Left kidney (tissue), 8 donors: ENCODE measurements at places on chromosomes 6 and 20.

GRCh38 chr20:49762940-49763766, 49.5 kb upstream of the B4GALT5 start:
- no peak for DNase-seq

- peak; percentile 33 for DNase-seq
Observed at GRCh38 chr6:148244217-148244935, 98.3 kb upstream of the SASH1 start.

DNA sequence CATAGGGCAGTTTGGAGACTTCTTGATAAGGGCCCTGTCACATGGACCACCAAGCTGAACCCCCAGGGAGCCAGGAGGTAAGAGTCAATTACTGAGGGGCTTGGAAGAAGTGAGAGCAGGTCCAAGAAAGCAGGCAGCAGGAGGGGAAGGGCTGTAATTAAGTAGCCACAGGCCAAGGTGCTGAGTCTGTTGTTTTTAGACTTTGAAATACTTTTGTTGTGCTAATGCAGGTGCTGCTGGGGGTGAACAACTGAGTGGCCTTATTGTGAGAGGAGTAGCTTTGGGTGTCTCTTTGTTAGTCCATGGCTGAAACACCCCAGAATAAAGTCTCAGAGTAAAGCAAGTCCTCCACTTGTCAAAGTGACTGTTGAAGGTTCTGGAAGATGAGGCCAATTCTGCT, 267.0 kb upstream of the SUPT3H start:
- DNase-seq: no peak

- no peak for DNase-seq
Observed at GRCh38 chr6:150119173-150119572, 23.7 kb upstream of the PPP1R14C start.

DNA sequence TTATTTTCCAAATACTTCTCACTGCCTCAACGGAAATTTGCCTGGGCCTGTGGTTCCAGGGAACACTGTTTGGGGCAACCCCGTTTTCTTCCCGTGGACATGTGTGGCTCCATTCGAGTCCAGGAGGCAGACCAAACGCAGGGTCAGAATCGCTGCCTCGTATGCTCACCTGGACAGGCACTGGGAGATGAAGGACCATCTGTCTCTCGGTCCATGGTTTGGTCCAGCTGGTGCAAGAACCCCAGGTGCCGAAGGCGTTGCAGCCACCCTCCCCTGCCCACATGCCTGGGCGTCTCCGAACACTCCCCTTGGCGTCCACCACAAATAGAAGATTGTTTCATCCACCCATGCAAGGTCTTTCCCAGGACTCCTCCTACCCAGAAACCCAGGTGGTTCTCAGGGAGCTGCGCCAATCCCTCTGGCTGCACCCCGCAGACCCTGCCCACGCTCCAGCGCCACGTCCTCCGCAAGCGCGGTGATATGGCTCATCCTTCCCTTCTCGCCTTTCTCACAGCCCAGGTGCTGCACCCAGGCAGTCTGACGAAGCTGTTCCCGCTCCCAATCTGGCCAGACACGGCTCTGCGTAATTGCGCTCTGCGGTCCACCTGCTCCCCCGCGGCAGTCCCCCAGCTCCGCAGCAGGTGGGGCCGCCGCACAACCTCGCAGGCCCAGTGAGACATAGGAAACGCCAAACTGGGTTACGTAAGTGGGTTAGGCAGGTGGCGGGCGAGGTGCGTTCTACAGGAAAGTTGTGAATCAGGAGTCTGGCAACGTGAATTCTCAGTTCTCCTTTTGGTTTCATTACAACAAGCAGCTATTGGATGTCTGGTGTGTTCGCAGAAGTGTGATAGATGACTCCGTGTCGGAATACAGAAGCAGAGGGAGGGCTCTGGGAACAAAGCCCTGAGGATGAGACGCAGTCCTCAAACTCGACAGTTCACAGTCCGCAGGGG, 146.2 kb upstream of the ECI2 start:
- DNase-seq: peak; percentile 63

DNA sequence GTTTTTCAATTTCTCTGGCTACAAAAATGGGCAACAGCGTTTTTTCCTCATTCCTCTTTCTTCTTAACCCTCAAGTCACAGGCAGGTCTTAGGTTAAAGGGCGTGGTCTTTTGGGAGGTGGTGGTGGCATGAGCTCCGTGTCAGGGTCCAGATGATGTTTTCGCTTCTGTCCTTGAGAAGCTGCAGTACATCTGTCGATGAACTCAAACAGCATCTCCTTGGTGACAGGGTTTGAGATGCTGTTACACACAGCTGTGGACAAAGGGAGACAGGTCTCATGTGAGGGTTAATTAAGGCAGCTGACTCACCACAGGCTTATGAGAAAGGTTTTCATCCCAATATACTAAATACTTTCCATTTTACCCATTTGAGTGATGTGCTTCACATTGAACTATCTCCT, 350.8 kb downstream of the RNGTT start:
- DNase-seq: no peak

DNA sequence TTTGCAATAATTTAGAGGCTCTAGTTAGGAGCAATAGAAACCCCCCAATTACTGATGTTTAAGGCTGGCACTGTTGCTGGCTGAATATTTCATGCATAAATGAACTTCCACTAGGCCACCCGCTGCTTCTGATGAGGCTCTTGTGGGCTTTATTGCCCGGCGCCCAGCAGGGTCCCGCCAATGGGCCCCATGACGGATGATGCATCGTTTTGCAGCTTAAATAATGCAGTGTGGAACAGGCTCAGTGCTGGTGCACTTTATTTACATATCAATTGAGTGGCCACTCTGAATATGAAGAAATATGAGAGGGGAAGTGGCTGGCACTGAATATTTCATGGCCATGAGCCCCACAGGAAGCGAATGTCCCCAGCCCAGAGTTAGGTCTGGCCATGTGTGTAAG, 155.3 kb upstream of the MAFB start:
- DNase-seq: no peak

DNA sequence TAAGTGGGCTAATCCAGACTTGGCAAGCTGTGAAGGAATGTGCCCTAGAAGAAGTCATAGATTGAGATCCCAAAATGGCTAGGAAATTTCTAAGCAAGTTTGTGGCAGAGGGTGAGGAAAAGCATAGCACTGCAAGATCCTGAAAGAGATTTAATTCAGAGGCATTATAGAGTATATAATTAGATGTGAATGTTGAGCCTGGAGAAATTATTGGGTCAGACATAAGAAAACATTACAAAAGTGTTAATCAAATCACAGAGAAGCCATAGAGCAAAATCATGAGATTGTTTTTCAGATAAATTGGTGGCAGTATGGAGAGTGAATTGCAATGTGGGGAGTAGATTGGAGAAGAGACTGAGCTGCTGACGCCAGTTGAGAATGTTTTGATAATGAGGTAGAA, 90.0 kb downstream of the CD2AP start:
- DNase-seq: no peak

DNA sequence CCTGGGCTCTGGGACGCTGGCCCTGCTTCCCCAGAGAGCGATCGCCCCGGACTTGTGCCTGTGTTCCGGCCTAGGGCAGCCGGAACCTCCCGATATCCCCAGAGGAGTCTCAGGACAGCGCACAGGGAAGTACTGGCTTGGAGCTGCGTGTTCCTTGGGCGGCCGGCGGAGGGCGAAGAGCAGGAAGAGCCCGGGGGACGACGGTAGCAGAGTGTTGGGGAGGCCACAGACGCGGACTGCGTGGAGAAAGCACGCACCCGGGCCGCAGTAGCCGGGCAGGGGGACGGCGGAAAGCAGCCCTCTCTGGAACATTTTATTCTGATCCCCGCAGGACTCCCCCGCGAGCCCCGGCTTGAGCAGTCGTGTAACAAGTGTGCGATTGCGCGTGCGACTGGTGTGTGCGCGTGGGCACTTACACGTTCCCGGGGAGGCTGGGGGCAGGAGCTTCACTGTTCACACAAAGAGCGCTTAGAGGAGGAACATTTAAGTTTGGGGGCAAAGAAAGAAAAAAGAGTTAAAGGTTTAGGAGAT, 36.1 kb downstream of the NCR2 start:
- DNase-seq: peak; percentile 57

DNA sequence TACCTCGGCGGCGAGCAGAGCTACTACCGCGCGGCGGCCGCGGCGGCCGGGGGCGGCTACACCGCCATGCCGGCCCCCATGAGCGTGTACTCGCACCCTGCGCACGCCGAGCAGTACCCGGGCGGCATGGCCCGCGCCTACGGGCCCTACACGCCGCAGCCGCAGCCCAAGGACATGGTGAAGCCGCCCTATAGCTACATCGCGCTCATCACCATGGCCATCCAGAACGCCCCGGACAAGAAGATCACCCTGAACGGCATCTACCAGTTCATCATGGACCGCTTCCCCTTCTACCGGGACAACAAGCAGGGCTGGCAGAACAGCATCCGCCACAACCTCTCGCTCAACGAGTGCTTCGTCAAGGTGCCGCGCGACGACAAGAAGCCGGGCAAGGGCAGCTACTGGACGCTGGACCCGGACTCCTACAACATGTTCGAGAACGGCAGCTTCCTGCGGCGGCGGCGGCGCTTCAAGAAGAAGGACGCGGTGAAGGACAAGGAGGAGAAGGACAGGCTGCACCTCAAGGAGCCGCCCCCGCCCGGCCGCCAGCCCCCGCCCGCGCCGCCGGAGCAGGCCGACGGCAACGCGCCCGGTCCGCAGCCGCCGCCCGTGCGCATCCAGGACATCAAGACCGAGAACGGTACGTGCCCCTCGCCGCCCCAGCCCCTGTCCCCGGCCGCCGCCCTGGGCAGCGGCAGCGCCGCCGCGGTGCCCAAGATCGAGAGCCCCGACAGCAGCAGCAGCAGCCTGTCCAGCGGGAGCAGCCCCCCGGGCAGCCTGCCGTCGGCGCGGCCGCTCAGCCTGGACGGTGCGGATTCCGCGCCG, 994 bp downstream of the FOXC1 start:
- DNase-seq: no peak

GRCh38 chr6:124389127-124389526, 573.1 kb upstream of the RNF217 start:
- DNase-seq: no peak

DNA sequence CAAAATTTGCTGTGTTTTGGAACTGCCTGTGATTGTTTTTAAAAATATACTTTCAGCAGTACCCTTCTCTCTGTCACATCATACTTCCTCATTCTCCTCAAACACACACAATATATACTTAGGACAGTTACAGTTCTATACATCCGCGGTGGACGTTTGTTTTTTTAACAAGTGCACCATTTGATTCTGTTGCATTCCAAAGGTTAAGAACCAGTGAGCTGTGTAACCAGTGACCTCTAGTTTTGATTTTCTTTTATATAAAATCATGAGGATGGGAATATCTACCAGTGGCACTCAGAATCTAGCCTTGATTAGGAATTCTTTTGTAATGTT, 152.8 kb downstream of the CARMIL1 start:
- DNase-seq: no peak

GRCh38 chr20:47680804-47681529, 104.3 kb downstream of the SULF2 start:
- DNase-seq: no peak

DNA sequence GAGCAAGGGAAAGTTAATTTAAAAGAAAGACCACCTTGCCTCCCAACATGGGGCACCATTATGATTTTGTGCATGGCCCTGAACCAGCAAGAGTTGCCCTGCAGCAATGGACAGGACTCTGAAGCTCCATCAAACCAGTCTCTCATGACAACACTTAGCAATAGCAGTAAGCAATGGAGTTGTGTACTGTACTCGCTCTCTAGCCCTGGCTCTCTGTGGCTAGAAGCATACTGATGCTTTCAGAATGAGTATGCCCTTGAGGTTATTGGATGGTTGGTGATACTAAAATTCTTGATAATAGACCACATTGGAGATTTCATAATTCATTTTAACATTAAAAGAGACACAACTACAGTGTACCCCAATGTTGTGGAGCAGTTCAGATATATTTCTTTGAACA, 23.2 kb upstream of the LMBRD1 start:
- DNase-seq: no peak

DNA sequence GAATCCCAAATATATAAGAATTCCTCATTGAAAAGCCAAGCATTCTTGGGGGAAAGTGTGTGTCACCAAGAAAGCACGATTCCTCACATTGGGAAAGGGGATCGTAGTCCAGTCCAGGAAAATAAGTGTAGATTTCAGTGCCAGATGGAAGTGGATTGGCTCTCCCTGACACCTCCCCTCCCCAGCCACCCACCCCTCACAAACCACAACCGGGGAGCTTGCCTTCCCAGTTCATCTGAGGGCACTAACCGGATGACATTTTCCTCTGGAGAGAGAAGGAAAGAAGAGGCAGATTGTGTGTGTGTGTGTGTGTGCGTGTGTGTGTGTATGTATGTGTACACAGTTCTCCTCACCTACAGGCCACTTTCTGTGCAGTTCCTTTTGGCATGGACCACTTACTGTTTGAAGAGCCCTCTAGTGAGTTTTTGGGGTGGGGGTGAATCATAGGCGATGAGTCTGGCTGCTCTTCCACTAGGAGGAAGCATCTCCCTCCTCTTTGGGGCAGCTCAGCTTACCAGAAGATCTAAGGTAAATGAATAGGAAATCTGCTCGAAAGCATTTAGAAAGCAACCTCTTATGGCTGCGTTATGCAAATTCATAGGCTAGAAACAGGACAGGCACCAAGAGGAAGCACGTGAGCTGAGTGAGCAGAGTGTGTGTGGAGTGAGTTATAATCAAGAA, 20.8 kb downstream of the DAAM2 start:
- no peak for DNase-seq

GRCh38 chr6:44076356-44077213, 50.7 kb downstream of the MRPL14 start:
- DNase-seq: no peak

GRCh38 chr20:24303393-24304170, 165.8 kb upstream of the SYNDIG1 start:
- DNase-seq: no peak

DNA sequence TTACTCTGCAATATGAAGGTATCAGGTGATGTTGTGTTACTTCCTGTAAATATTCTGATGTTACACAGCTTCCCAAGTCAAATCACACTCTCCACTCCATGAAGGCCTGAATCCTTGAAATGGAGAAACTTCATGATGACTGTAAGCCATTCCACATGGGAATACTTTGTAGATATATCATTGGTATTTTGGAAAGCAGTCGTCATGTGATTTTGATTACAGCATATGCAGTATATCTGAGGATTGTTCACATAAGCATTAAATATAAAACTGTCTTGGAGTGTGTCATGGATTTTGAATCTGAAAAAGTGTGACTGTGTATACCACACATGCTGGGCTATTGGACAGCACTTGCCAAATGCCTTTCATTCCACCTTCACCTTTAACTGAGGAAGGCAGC, 118.3 kb upstream of the EXOC2 start:
- no peak for DNase-seq
